Frontal cortex (tissue), 4 donors: ENCODE measurements at places on chromosomes 3 and 15. TPM values are rescaled to one million over a fixed set of nuclear protein-coding genes. Genes with fewer than 3 reads are reported as not detected.

Gene MAP4
- 258 TPM for total RNA-seq

Gene TMEM212
- total RNA-seq, result not detected

Gene EOMES
- total RNA-seq, result 6.9 TPM

Gene SYNPR
- 119 TPM for total RNA-seq

Gene ZSCAN2
- total RNA-seq, result 34.2 TPM

Gene OR5K2
- not detected for total RNA-seq

Gene SERINC4
- 0.41 TPM for total RNA-seq

Gene CHL1
- 1,010 TPM for total RNA-seq

GRCh38 chr3:47761046-47761445 lies 20.6 kb downstream of the SMARCC1 start:
- no peak for DNase-seq

DNA sequence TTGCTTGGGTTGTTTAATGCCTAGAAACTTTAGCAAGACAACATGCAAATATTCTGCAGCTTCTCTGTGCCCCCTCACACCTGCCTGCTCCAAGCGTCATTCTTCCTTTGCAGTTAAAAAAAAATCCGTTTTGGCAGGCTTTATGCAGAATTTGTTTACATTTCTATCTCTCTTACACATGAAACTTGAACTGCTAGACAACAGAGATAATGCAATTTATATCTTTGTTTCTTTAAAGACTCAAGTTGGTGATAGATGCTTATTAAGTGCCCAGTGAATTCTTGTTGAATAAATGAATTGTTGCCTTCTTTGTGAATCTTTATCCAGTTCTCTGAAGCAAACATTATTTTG lies 53.2 kb downstream of the CHST2 start:
- no peak for DNase-seq

DNA sequence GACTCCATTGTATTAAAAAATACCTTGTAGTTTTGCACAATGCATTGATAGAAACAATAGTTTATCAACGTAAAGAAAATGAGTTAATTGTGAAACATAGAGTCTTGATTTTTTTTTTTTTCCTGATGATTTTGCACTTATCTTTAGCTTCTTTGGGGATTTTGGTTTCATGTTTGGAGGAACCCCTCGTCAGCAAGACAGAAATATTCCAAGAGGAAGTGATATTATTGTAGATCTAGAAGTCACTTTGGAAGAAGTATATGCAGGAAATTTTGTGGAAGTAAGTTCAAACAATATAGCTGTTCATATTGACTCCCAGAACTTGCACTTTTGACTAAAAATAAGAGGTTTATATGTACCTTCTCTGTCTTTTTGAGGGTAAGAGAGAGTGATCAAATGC lies 7.0 kb downstream of the DNAJB11 start:
- no peak for DNase-seq

GRCh38 chr15:99095626-99096025 lies 9.3 kb upstream of the SYNM start:
- no peak for DNase-seq

DNA sequence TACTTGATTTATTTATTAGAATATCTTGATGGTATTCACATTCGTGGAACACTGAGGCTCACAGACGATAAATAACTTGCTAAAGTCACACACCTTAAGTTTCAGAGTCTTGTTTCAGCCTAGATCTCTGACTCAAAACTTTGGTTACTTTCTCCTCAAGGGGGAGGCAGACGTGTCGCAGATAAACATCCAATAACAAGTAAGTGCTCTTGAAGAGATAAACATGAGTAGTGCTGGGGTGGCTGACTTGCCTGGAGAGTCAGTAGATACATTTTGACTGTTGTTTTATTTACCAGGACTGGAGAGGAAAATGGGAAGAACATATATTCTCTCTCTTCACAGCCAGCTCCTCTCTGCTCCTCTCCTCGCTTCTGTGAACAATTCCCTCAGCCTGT lies 31.3 kb downstream of the FBXO45 start:
- no peak for DNase-seq

GRCh38 chr3:157063469-157063868 lies 96.5 kb downstream of the CCNL1 start:
- no peak for DNase-seq

DNA sequence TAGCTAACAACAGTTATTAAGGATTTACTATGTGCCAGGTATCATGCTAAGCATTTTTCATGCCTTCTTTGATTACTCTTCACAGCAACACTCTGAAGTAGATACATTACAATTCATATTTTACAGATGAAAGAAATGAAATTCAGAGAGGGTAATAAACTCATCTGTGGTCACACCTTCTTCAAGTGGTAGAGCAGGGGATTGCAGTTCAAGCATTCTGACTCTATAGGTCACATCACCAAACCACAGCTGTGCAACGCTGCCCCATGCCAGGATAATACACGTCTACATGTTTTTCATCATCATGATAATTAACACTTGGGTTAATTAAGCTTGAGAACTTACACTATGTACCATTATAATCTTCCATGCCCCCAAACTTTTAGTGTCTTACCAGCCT lies 98.5 kb downstream of the LRRC3B start:
- no peak for DNase-seq

- DNase-seq, result no peak
Measured at GRCh38 chr3:159219231-159219630, 417.4 kb downstream of the MFSD1 start.

- DNase-seq, result no peak
Measured at GRCh38 chr3:108008931-108009639, 81.7 kb downstream of the CD47 start.

DNA sequence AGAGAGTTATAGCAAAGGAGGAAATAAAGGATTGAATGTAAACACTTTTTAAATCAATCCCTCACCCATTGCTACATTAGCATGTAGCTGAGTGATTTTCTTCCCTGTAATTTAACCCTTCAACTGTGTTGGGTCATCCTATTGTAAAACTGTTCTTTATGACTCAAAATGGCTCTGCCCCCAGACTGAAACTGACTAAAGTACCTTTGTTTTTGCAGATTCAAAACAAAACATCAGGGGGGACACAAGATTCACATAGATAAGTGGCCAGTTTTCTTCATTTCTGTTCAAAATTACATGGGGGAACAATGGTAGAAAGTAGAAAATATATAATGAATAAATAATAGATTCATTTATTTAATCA lies 268.4 kb downstream of the IGSF11 start:
- no peak for DNase-seq

GRCh38 chr3:152511904-152512303 lies 243.2 kb downstream of the MBNL1 start:
- no peak for DNase-seq

DNA sequence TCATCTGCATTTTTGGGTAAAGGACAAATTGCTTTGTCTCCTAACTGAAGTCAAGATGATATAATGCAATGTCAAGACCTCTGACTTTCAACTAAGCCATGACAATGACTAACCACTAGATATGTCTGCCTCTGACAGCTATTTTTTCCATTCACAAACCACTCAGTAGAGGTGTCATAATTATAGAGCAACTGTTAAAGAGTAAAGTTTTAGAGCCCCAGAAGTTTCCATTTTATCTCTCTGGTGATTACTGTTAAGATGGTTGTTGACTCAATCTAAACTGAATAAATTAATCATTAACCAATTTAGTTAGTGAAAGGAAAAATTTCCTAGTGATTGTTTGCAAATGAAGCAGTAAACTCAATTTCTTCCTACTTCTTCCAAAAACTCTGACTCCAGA lies 779.9 kb downstream of the GRM7 start:
- DNase-seq, result no peak

DNA sequence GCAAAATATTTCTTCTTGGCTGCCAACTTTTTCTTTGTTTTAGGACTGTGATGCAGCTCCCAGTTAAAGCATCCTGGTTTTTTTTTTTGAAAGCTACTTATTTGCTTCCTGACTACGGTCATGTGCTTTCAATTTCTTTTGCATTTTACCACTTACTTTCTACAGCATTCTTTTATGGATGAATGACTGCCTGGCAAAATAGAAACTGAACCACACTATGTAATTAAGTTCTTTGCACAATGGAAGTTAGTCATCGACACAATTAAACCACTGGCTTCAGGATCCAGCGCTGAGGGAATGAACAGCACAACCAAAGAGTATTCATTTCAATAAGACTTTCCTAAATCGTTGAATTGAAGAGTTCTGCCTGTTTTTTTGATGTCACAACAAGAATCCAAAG lies 82.2 kb upstream of the EPHA3 start:
- DNase-seq, result no peak

- DNase-seq, result no peak
Measured at GRCh38 chr3:1855841-1856240, 242.8 kb upstream of the CNTN4 start.

GRCh38 chr3:187112934-187113793 lies 26.1 kb downstream of the RPL39L start:
- DNase-seq, result no peak

DNA sequence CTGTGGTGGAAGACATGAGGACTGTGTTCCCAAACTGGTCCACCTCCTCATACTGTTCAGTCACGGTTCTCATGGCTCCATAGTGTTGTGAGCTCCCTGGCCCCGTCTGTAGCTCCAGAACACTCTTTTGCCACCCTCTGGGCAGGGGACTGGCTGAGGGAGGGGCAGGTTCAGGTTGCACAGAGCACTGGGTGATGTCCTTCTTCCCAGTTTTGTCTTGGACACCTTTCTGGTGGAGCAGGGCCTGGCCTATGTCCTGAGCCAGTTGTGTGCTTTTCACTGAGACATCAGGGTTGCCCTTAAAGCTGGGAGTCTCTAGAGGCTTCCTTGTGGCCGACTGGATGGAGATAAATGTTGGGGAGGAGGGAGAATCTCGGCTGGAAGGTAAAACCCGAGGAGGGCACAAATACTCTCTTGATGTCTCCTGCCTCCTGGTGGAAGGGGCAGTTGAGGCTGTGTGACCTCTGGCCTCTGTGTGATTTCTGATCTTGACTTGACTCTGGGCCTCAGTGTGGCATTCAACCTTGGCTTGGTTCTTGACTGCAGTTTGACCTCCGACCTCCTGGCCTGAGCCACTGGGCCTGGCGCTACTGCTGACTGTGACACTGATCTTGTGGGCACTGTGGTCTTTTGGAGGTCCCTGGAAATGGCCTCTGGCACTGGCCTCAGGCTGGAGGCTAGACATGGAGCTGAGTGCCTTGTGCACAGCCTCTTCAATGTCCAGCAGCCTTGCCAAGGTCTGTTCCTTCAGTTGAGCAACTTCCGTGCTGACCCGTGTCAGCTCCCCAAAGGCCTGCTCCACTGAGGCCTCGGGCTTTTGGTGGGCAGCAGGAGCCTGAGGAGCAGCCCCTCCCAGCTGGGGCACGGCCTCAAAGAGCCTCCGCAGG lies 8.1 kb downstream of the XIRP1 start:
- DNase-seq, result peak; percentile 13

- DNase-seq, result no peak
Measured at GRCh38 chr15:73982222-73982962, 9.7 kb downstream of the STOML1 start.

DNA sequence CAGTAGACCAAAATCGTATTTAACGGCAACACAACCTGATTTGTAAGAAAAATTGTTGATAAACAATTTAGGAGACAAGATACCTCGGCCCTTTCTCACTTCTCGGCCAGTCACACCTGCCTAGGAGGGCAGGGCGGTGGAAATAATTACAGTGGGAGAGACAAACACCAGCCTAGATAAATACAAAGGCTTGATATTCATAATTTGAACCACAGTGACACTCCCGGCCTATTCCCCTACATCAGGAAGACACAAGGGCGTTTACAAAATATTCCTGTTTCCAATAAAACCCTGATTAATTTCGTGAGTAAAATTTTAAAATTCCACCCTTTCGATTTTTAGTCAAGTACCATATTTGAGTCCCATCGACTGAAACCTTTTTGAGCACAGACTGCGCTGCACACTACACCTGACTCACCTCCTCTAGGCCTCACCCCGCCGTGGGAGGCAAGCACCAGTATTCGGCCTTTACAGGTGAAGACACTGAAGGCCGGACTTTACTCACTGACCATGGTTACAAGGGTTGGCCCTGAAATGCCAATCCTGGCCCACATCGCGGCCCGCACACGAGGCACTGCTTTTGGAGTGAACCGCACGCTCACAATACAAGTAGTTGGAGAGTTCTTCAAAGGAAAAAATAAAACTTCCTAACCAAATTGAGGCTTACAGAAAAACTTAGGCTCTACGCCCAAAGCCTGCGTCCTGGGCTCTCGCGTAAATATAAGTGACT lies 794 bp downstream of the ARPP19 start:
- DNase-seq, result peak; percentile 28

GRCh38 chr3:128317698-128318231 lies 148.9 kb downstream of the DNAJB8 start:
- no peak for DNase-seq

DNA sequence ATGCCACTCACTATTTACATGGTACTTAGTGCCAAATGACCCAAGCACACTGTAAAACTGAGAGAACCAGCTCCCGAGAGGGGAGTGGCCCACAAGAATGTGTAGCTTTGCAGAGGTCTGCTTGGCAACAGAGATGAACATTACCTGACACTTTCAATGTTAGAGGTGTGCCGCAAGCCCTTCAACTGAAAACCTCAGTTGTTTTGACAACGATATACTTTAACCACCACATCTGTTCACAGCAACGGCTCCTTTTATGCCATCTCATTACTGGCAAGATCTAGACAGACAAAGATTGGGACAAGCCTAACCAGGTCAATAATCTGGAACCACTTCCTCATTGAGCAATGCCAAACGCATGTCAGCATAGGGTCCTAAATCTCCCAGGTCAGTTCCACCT lies 23.7 kb downstream of the NEK10 start:
- no peak for DNase-seq
